ENCODE measurements at places on chromosomes 16 and 17.
A peak's percentile ranks its signal among the peaks of the same experiment; 100 is the strongest.

GRCh38 chr17:56114469-56114868 lies 38.8 kb upstream of the ANKFN1 start:
- DNase-seq: no peak

GRCh38 chr16:17270111-17270510 lies 200.6 kb downstream of the XYLT1 start:
- DNase-seq: no peak

- DNase-seq: peak; percentile 20
These were observed 12.1 kb upstream of the SCN4A start for GRCh38 chr17:63984651-63985386.

- peak; percentile 2 for DNase-seq
These were observed 926 bp downstream of the MYH10 start for GRCh38 chr17:8629371-8630226.

DNA sequence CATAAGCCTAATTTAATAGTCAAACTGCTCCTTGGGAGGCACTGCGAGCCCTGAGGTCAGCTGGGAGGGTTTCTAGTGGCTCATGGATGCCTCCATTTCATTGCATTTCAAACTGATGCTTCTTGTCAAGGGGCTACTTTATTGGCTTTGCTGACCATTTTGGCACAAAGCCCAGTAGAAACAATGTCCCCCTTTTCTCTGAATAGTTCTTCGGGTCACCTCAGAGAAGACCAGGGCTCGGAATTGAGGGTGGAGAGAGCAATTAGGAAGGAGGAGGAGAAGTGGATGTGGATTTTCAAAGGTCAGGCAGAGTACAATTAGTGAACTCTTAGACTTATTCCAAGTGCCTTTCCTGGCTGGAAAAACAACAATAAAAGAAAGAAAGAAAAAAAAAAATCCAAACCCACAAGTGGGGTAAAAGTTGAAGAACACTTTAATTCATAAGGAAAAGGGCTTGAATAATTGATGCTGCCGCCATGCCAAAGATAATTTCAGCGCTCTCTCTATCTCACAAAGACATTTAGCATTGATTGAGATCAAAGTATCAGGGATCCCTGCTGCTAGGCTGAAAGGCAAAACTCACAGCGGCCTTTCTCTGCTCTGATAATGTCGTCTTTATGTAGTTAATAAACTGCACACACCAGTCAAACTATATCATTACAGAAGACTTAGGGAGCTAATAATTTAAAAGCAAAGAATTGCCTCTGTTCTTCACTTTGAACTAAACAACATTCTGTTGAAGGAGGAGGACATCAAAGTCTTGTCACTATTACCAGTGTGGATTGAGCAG lies 122.7 kb downstream of the RGS9 start:
- no peak for DNase-seq

GRCh38 chr16:19175492-19176262 lies 7.6 kb downstream of the SYT17 start:
- DNase-seq: no peak

DNA sequence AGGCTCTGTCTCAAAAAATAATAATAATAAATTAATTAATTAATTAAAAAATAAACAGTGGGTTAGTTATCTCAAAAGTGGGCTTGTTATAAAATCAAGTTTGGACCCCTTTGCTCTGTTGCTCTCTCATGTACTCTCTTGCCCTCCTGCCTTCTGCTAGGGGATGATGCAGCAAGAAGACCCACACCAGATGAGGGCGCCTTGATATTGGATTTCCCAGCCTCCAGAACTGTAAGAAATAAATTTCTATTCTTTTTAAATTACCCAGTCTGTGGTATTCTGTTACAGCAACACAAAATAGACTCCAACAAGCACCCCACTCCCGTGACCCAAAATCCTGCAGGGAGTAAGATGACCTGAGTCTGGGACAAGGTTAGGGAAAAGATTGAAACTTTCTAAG lies 2.1 kb upstream of the ZNF652 start:
- no peak for DNase-seq

- no peak for DNase-seq
These were observed 108.1 kb downstream of the ABCC12 start for GRCh38 chr16:48047720-48048119.

GRCh38 chr17:4576729-4577322 lies 7.5 kb upstream of the SMTNL2 start:
- no peak for DNase-seq

DNA sequence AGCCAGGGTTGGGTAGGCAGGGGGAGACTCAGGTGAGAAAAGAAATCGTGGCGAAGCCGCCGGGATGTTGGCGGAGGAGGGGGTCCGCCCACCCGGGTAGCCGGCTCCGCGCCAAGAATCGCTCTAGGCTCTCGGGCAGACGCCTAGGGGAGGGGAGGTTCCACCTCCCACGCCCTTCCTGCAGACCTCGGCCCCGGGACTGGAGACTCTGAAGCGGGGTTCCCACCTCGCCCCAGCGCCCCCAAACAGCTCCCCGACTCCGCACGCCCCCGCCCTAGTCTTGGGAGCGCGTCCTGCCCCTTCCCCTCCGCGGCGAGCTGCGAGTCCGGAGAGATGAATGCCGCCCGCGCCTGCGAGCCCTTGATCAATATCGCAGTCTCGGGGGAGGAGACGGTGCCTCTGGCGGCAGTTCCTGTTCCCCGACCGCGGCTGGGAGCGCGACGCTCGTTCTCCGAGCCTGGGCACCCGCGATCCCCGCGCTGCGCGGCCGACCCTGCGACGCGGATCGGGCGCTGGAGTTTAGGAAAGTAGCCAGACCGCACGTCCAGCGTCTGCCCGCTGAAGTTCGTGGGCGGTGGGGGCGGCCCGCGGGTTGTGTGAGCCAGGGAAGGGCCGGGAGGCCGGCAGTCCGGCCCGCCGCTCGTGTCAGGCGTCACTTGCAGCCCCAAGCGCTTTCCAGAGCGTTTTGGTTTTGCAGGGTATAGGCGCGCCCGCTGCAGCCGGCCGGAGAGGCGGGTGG lies 790 bp downstream of the CRHR1 start:
- DNase-seq: peak; percentile 33

DNA sequence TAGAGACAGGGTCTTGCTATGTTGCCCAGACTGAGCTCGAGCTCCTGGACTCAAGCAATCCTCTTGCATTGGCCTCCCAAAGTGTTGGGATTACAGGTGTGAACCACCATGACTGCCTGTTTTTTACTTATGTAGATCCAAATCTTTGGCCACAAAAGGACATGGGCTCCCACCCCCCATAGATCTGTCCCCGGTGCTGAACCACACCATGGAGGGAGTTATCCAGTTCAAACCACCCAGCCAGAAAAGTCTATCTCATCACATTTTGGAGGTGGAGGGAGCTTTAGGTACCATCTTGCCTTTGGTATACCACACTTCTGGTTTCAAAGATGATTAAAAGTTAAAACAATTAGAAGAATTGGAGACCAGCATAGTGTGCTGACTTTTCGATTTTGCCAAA lies 26.2 kb downstream of the SHISA9 start:
- no peak for DNase-seq

- no peak for DNase-seq
These were observed 13.5 kb downstream of the MTHFSD start for GRCh38 chr16:86541560-86541959.

DNA sequence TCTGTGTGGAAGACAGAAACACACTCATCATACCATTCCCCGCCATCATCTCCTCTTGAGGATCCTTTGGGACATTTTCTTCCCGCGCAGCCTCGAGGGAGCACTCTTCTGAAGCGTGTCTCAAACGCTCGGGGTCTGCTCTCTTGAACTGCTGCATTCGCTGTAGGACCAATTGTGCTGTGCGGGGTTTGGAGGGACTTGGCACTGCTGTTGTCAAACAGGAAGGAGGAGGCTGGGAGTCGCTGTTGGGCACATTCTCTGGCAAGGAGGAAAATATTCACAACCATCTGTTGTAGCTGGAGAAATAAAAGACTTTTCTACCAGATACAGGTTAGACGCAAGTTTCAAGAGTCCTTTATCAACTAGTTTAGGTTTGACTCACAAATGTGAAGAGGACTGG lies 5.0 kb downstream of the SLX4 start:
- DNase-seq: no peak

GRCh38 chr16:84531671-84532111 lies 27.2 kb upstream of the MEAK7 start:
- no peak for DNase-seq

GRCh38 chr17:14061666-14062560 lies 7.4 kb upstream of the COX10 start:
- no peak for DNase-seq

DNA sequence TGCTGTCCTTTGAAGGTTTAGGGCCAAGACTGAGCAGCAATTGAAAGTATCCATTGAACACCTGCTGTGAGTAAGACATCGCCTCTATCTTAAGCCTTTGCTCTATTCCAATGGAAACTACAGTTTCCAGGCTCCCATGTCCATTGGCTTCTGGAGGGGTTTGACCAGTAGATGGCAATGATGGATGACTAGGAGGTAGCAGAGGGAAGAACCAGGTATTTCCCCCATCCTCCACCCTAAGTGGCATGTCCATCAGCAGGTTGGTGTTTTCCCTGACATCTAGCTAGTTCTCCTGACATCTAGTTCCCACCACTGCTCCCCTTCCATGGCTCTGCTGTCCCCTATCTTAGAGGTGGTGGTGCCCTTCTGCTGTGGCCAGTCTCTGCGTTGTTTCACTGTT lies 58.7 kb downstream of the CENPV start:
- no peak for DNase-seq

- no peak for DNase-seq
These were observed 43.3 kb downstream of the RANBP10 start for GRCh38 chr16:67763066-67763465.

- DNase-seq: no peak
These were observed 35.3 kb upstream of the XYLT2 start for GRCh38 chr17:50310455-50311111.

DNA sequence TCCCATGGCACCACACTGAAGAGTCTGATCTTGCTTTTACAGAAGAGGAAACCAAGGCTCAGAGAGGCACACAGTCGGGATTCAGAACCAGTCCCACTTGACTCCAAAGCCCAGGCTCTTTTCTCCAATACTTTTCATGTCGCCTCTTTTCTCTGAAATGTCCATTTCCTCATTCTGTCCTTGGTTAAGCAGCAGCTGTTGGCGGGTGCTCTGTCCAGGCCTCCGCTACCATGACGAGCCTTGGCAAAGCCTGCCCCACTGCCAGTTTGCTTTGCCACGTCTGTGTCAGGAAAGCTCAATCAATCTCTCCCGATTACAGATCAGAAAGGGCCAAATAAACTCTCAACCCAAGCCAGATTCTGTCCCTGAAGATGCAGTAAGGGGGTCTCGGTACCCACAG lies 9.1 kb upstream of the CEP295NL start:
- DNase-seq: no peak

DNA sequence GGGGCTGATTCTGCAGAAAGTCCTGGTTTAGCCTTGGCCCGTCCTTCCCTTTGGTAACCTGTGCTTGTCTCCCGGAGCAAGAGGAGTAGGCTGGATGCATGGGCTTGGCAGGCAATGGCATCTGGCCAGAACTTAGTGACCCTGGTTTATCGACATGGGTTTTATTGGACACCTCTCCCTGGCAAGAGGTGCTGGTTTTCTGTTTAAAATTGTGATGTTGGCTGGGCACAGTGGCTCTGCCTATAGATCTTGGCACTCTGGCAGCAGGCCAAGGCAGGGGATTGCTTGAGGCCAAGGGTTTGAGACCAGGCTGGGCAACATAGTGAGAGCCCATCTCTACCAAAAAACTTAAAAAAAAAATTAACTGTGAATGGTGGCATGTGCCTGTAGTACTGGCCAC lies 31.2 kb downstream of the SLC12A3 start:
- DNase-seq: no peak

- DNase-seq: peak; percentile 93
These were observed 96.3 kb downstream of the RAB11FIP4 start for GRCh38 chr17:31487648-31488263.

DNA sequence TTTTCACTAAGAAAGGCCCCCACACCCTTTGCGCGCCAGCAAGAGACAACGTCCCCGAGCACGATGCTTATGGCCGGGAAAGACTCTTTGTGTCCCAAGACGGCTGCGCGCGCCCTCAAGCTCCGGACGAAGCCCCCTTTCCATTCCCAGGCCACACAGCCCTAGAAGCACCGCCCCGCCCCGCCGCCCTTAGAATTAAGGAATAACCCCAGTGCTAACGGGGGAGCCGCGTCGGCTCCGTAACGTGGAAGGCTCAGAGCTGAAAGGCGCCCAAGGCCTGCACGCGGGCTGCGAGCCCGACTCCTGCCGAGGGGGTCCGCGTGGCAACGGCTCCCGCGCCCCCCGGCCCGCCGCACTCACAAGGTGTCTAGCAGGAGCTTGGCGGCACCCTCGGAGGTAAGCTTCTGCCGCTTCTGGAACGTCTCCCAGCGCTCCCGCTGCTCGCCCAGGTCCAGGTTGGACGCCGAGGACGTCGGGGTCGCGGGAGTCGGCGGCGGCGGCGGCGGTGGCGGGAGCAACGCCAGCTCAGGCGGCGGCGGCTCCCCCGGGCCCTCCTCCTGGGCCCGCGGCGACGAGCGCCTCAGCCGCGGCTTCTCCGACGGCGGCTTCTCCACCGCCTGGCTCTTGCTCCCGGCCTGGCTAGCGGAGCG lies 477 bp downstream of the CENPV start:
- peak; percentile 21 for DNase-seq
